ENCODE measurements at places on chromosomes 2 and 18.

GRCh38 chr2:11030909-11031308, 119.2 kb downstream of the KCNF1 start:
- DNase-seq, result no peak

- no peak for DNase-seq
Observed at GRCh38 chr2:212536817-212537725, 1.5 kb downstream of the ERBB4 start.

DNA sequence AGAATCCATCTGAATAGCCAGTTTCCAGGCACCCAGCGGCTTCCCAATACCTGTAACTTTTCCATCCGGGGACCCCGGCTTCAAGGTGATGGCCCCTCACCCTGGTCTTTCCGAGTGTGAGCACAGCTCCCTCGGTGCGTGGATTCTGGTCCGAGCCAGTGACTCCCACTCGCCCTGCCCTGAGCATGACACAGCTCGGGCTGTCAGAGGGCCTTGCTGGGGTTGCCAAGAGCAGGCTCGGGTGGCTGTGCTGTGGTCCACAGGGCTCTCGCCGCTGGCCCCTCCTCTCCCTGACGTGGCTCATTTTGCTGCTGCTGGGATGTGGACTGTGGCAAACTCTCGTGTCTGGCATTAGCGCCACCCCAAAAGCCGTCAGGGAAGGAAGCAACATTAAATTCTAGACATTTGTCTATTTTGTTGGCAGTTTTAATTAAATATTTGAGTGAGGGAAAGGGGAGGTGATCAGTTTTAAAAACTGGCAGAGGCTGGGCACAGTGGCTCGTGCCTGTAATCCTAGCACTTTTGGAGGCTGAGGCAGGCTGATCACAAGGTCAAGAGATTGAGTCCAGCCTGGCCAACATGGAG, 5.6 kb upstream of the ESPNL start:
- DNase-seq, result no peak

- no peak for DNase-seq
Observed at GRCh38 chr2:42888321-42889245, 96.2 kb upstream of the HAAO start.
